ENCODE measurements at places on chromosomes 2 and 18. TPM values are rescaled to one million over a fixed set of nuclear protein-coding genes. Genes with fewer than 3 reads are reported as not detected.

EIF2AK3 gene
- polyA plus RNA-seq = 8.1 TPM

DNA sequence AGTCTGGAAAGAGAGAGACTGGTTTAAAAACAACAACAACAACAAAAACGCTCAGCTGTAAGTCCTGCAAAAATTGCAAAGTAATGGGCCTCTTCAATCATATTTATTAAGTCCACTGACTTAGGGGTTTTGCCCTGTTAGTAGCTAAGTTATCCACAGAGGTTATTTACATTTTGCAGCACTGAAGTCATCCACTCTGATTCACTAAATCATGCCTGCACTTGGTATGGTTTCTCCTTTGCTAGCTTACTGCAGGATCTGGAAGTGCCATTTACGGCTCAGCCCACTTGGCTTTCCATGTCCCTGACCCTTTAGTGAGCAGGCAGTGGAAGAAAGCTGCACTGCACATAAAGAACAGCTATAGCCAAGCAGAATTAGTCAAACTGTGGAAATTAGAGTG is 484.4 kb downstream of the NRXN1 start:
- H3K4me3 ChIP-seq = no peak overlapping the region
- no peak for DNase-seq
- no peaks in the 10 kb centered on the region for H3K36me3 ChIP-seq
- H3K27ac ChIP-seq = no peak overlapping the region
- no peaks in the 10 kb centered on the region for H3K27me3 ChIP-seq

GRCh38 chr18:29892960-29893558 is 1149.5 kb downstream of the DSC3 start:
- H3K4me3 ChIP-seq = no peak overlapping the region
- no peaks in the 10 kb centered on the region for H3K4me1 ChIP-seq
- no peaks in the 10 kb centered on the region for H3K36me3 ChIP-seq
- H3K27ac ChIP-seq = no peak overlapping the region
- no peaks in the 10 kb centered on the region for H3K27me3 ChIP-seq

PRKRA gene
- polyA plus RNA-seq = 89.6 TPM

DNA sequence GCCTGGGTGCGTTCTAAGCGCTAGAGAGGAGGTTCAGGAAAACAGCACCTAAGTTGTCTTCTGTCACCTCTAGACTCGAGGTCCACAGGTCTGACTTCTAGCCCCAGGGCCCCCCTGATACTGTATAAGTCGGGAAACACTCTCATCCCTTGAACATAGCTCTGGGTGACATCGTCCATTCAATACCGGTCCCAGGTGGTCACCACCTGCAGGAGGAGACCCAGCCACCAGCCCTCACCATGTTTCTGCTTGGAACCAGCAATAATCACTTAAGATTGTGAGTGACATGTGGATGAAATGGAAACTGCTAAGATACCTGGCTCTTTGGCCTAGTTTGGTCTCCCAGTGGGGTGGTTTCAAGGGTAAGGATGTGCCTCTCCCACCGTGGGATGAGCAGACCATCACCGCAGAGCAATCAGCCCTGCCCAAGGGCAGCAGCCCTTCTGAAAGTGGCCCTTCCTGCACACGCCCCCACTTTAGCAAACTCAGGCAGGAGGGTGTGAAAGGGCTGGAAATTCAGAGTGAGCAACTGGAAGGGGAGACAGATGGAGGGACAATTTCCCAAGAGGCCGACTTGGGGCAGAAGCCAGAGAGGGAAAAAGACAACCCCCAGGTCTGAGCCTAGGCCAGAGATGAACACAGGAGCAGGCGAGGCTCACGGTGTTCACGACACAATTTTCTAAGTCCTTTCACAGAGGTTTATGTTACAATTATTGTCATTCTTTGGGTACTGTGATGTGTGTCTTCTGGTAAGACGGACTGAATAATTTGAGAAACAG is 95.2 kb downstream of the ZNF516 start:
- DNase-seq = no peak
- no peaks in the 10 kb centered on the region for H3K36me3 ChIP-seq
- H3K4me1 ChIP-seq = peaks cover 10% of the 10 kb centered on the region
- H3K27me3 ChIP-seq = no peaks in the 10 kb centered on the region
- H3K27ac ChIP-seq = no peak overlapping the region
- no peak overlapping the region for H3K4me3 ChIP-seq

GRCh38 chr2:119809339-119810048 is 49.8 kb downstream of the PTPN4 start:
- no peaks in the 10 kb centered on the region for H3K4me1 ChIP-seq
- H3K36me3 ChIP-seq = no peaks in the 10 kb centered on the region
- H3K27ac ChIP-seq = no peak overlapping the region
- no peak overlapping the region for H3K4me3 ChIP-seq
- H3K27me3 ChIP-seq = no peaks in the 10 kb centered on the region
- peak; percentile 89 for DNase-seq

- no peaks in the 10 kb centered on the region for H3K27me3 ChIP-seq
- no peak overlapping the region for H3K27ac ChIP-seq
- no peaks in the 10 kb centered on the region for H3K36me3 ChIP-seq
- H3K4me3 ChIP-seq = no peak overlapping the region
Observed at GRCh38 chr2:241870611-241871537, 1.3 kb downstream of the RTP5 start.

- H3K27ac ChIP-seq = no peak overlapping the region
- DNase-seq = no peak
- no peak overlapping the region for H3K4me3 ChIP-seq
- no peaks in the 10 kb centered on the region for H3K36me3 ChIP-seq
- no peaks in the 10 kb centered on the region for H3K4me1 ChIP-seq
- no peaks in the 10 kb centered on the region for H3K27me3 ChIP-seq
Observed at GRCh38 chr2:157377861-157378260, 52.2 kb upstream of the ERMN start.

- peak overlapping the region; percentile 75 for H3K27ac ChIP-seq
- H3K36me3 ChIP-seq = peaks cover 13% of the 10 kb centered on the region
- no peaks in the 10 kb centered on the region for H3K27me3 ChIP-seq
- DNase-seq = peak; percentile 57
Observed at GRCh38 chr2:105102963-105103421, 65.1 kb downstream of the MRPS9 start.

DNA sequence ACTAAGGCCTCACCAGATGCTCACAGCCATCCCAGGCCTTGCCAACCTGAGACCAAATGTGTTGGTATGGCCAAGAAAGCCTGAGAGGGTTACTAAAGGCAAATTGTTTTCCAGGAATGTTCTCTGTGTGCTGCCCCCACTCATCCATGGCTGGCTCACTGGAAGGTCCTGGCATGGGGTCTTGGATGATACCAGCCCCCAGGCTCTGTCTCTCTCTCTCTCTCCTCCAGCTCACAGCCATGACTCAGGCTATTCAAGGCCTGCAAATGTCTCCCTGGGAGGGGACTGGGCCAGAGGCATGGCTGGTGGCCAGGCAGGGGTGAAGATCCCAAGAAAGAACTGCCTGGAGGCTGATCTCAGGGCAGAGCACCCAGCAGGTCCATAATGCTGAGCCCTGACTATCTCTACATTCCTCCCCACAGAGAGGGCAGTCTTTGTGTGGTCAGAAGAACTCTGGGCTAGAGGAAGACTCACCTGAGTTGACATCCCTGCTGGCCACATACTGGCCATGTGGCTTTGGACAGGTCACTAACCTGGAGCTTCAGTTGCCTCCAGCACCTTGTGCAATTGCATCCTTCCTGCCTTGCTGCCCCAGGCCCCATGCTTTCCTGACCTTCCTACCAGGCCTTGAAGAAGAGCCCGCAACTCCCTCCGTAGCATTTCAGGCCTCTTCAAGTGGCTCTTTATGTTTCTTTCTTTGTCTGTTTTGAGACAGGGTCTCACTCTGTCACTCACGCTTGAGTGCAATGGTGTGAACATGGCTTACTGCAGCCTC is 150.4 kb downstream of the ZFP36L2 start:
- no peak for DNase-seq
- no peak overlapping the region for H3K4me3 ChIP-seq
- no peak overlapping the region for H3K27ac ChIP-seq
- H3K27me3 ChIP-seq = no peaks in the 10 kb centered on the region
- H3K36me3 ChIP-seq = no peaks in the 10 kb centered on the region

ASB18 gene
- polyA plus RNA-seq = 0.70 TPM

DNA sequence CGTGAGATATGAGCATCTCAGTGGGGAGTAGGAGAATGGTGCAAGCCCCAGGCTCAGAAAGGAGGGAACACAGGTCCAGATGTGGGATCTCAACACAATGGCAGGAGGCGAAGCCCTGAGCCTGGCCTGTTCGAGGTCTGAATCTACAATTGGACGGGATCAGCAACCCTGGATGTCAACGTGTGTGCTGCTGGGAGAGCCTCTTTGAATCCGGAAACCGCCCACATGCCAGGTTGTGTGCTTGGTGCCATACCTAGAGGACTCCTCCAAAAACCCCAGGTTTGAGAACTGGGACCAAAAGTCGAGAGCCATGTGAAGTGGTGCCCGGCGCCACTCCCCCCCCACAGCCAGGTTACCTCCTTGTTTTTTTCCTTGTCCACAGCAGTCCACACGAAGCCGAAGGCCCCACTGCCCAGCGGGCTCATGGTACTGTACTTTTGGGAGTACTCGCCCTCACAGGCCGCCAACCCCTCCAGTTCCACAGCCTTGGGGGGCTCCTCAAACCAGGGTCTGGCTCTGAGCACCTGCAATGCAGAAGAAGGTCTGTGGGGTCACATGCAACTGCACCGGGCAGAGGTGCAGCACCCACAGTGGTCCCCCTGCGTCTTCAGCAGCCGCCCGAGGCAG is 20.4 kb upstream of the MTERF4 start:
- no peaks in the 10 kb centered on the region for H3K27me3 ChIP-seq
- no peak for DNase-seq
- H3K4me3 ChIP-seq = no peak overlapping the region
- no peak overlapping the region for H3K27ac ChIP-seq
- no peaks in the 10 kb centered on the region for H3K36me3 ChIP-seq

GRCh38 chr2:191756761-191757160 is 78.8 kb downstream of the NABP1 start:
- no peak overlapping the region for H3K27ac ChIP-seq
- no peak for DNase-seq

GRCh38 chr2:14424478-14425390 is 207.8 kb upstream of the LRATD1 start:
- H3K36me3 ChIP-seq = no peaks in the 10 kb centered on the region
- H3K27ac ChIP-seq = no peak overlapping the region
- DNase-seq = no peak
- no peak overlapping the region for H3K4me3 ChIP-seq

- no peaks in the 10 kb centered on the region for H3K27me3 ChIP-seq
- H3K36me3 ChIP-seq = no peaks in the 10 kb centered on the region
- no peak overlapping the region for H3K27ac ChIP-seq
- H3K4me3 ChIP-seq = no peak overlapping the region
- DNase-seq = no peak
Observed at GRCh38 chr2:199018826-199019225, 438.9 kb downstream of the SATB2 start.

DNA sequence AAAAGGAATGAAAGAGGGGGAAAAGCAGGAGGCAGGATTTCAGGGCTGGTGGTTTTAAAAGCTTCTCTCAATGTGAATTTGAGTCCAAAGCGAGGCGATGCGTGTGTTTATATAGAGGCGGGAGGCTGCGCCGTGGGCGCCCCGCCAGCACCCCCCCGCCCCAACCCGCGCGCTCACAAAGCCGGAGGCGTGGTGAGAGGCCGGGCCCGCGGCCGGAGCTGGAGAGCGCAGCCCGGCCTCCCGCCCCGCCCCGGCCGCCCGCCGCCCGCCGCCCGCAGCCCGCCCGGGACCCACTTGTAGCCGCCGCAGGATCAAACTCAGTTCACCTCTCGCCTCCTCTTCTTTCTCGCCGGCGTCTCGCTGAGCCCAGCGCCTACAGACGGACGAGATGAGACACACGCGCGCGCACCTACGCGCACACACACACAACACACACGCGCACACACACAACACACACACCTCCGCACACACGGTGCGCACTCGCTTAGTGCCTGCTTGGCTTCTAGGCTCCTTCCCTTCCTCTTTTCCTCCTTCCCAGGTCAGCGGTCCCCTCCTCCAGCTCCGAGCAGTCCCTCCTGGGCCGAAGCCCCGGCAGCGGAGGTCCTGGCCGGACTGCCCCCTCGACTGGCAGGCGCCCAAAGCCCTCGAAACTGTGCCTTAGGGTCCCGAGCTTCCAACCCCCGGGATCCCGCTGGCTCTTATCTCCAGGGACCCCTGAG is 1.3 kb upstream of the CYP26B1 start:
- H3K27me3 ChIP-seq = peaks cover 73% of the 10 kb centered on the region
- H3K4me3 ChIP-seq = peak overlapping the region; percentile 40
- H3K27ac ChIP-seq = no peak overlapping the region
- DNase-seq = peak; percentile 69

GRCh38 chr2:6992794-6993228 is 75.6 kb downstream of the RNF144A start:
- H3K27ac ChIP-seq = no peak overlapping the region
- H3K4me3 ChIP-seq = no peak overlapping the region
- DNase-seq = no peak
- H3K27me3 ChIP-seq = no peaks in the 10 kb centered on the region
- H3K36me3 ChIP-seq = no peaks in the 10 kb centered on the region

GRCh38 chr2:209471037-209471436 is 47.2 kb downstream of the MAP2 start:
- H3K4me1 ChIP-seq = no peaks in the 10 kb centered on the region
- no peak overlapping the region for H3K4me3 ChIP-seq
- peak; percentile 54 for DNase-seq
- H3K27me3 ChIP-seq = peaks cover 3% of the 10 kb centered on the region

DNA sequence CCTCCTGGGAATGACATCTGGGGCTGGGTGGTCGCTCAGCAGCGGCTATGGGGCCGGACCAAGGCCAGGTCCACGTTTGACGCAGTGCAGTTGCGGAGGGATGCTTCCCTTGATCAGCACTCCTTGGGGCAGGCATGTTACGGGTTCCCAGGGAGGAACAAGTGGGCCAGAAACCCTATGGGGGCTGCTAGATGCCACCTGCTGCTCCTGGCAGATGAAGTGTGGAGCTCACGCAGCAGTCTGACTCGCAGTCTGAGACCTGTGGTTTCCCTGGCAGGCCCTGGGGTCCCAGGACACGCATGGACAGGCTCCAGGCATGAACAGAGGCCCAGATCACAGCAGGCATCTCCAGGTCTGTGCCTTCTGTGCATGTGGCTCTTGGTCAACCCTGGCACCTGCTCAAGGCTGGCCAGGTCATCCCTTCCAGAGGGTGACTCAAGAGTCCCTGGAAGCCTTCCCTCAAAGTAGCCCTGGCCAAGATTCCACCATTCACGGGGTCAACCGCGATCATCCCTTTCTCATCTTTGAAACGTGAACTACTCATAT is 20.0 kb downstream of the KCNF1 start:
- no peaks in the 10 kb centered on the region for H3K36me3 ChIP-seq
- H3K27me3 ChIP-seq = no peaks in the 10 kb centered on the region
- no peaks in the 10 kb centered on the region for H3K4me1 ChIP-seq
- DNase-seq = no peak
- no peak overlapping the region for H3K4me3 ChIP-seq

TUBA4B gene
- not detected for polyA plus RNA-seq

DNA sequence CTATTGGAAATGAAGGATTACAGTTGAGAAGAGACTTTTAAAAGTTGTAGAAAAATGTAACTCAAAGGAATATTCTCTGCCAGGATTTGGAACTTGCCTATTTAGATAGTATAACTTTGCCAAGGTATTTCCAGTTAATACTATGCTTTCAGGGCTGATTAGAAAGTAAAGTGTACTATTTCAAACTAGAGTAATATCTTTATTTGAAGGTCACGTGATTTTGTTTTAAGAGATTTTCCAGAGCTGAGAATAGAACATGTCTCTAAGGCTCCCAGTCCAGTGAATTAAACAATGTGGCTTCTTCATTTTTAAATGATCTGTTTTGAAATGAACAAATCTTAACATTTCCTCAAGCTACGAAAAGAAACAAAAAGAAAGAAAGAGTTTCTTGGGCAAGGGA is 53.9 kb downstream of the CCDC148 start:
- H3K27ac ChIP-seq = no peak overlapping the region
- H3K4me1 ChIP-seq = no peaks in the 10 kb centered on the region
- no peak overlapping the region for H3K4me3 ChIP-seq

Data from cardiac muscle cell (in vitro differentiated cells and primary cell).